Left kidney (tissue), 8 donors: ENCODE measurements at places on chromosomes 5 and 9. TPM values are rescaled to one million over a fixed set of nuclear protein-coding genes. Genes with fewer than 3 reads are reported as not detected.

DNA sequence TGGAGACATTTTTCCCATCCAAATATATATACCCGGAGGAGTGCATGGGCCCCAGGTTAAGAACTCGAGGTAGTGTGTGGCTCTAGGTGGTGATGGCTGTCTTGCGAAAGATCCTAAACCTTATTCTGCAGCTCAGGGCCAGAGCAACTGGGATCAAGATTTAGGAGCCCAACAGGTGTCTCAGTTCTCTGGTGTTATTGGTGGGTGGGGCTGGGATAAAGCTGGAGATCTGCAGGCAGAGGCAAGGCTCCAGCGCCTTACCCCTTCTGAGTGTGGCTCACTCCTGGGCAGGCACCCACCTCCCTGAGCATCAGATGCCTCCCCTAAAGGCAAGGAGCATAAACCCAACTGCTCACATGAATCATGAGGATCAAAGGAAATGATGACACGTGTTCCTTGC lies 11.2 kb downstream of the UBE2QL1 start:
- DNase-seq, result no peak

GRCh38 chr5:147101659-147102369 lies 133.0 kb upstream of the STK32A start:
- DNase-seq, result no peak

- no peak for DNase-seq
Observed at GRCh38 chr9:10252174-10252573, 360.6 kb downstream of the PTPRD start.

- DNase-seq, result peak; percentile 17
Observed at GRCh38 chr9:68705531-68706362, 707 bp downstream of the PIP5K1B start.

- no peak for DNase-seq
Observed at GRCh38 chr5:141646026-141646425, 5.2 kb downstream of the FCHSD1 start.

DNA sequence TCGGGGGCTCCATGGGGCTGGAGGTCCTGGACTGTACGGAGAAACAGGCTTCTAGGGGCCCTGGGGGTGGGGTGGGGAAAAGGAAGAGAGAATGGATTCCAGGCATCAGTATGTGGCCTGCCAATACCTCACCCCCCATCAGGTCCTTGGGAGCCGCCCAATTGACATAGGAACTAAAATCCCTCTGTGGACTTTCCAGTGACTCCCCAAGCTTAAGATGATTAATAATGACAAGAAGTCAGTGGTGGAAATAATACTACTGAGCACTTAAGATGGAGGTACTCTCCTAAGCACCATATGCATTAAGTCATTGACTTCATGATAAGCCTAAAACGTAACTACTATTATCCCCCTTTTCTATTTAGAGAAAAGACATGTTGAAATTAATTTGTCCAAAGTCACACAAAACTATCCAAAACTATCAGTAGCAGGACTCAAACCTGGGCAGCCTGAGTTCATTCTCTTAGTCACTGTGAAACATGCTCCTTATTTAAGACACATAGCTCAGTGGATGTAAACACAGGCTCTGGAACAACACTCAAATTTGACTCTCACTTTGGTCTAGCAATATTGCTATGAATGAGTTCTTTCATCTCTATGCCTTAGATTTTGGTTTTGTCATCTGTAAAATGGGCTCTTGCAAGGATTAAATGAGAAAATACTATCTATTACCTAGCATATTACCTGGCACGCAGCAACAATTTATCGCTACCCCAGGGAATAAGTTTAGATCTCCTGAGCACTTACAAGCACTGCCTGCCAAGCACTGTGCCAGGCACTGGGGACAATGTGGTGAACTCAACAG lies 9.5 kb downstream of the SPRY4 start:
- DNase-seq, result no peak

ARSK gene
- polyA plus RNA-seq, result 16.0 TPM

DNA sequence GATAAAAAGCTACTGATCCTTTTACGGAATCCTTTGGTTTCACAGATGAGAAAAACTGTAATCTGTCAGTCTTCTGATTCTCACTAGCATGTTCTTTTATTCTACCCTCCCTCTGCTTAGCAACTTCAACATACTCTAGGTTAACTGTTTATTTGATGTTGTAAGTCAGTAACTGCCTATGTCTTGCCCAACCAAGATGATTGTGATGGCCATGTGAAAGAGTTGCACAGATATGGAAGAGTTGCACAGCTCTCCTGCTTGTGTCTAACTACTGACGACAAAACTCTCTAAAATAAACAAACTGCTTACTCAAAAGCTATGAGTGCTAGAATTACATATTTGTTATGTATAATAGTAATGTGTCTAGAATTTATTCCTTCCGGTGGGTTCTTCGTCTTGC lies 227.3 kb upstream of the DAB2 start:
- DNase-seq, result no peak

GRCh38 chr9:61671276-61671973 lies 481.6 kb downstream of the SPATA31A7 start:
- no peak for DNase-seq

PCDH12 gene
- polyA plus RNA-seq, result 15.7 TPM

DNA sequence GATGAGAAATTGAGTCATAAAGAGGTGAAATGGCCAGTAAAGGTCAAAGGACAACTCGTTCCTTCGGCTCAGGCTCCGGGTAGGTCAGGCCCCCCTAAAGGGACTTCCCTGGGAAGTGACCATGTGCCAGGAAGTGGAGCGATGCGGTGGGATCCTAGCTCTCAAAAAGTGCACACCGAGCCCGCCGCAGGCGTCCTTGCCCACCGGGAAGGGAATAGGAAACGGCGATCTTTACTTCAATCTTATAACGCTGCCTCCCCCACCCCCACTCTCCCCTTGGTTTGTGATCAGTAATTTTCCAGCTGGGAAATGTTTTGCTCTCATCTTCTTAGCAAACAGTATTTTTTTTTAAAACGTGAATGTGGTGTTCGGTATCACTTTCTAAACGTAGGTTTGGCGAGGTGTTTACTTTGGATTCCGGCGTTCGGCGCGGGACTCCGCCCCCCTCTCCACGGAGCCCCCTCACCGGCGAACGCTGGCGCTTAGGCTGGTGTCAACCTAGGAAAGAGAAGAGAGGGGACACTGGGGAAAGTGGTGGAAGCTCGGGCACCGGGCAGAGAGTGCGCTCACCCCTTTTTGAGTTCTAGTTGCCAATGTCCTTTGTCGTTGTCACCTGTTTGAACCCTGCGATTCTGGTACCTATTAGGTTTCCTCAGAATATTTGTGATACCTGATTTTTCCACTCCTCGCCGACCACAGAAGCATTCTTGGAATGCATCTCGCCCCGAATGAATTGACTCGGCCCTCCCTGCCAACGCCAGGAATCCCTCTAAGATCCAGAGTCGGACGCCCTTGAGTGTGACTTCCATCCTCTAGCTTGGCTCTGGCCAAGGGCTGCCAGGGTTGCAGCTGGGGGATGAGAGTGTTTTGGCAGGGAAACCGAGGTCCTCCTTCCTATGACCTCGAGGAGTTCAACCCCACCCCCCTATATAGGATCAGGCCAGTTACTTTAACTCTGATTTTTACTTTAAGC lies 1.8 kb upstream of the KLF4 start:
- peak; percentile 32 for DNase-seq

DNA sequence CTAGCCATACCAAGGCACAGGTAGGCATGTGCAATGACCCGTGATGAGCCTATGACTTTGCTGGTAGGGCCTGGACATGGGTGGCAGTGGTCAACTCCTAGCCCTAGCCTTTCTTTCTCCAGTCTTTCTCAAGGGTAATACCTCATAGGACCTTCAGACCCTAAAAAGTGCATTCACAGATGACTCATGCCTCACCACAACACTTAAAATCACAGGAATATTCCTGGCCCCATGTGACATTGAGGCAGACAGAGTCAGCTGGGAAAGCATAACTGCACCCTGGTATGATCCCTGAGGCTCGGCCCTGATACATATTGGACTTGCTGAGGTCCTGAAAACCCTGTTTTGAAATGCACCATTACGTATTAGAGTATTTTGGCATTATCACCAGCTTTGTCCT lies 449.5 kb downstream of the HINT1 start:
- DNase-seq, result no peak

DNA sequence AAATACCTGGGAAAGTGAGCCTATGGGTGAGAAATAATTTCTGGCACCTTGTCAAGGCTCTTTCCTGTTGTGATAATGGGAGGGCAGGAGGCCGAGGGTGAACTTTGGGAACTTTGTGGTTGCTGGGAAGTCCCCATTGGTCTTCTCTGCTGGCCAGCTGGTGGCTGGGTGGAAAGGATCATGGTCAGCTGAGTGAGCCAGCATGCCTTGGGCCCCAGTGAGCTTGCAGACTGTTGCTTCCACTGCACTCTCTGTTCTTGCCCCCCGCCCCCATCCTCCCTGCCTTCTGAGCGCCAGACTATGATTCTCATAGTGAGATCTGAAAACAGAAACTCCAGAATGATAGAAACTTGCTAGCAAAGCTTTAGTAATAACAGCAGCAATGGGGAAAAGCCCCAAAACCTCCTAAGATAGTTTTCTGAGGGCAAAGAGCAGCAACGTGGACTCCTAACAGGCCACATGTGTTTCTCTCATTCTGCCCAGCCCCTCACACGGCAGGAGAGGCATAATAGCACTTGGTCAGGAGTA lies 139.2 kb upstream of the SMARCA2 start:
- no peak for DNase-seq

DNA sequence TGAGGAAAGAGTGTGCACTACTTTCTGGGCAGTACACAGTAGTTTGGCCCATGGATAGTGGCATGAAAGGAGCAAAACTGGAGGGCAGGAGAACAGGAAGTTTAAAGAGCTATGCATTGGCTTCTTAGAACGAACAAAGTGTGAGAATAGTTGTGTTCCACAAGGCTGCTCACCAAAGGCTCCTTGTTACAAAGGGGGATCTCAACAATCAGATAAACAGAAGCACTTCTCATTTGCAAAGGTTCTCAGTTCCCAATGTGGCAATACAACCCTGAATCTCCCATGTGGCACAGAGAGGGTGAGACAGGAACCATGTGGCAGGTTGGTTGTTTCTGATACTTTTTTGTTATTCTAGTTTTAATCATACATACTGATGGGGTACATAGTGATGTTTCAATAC lies 158.4 kb downstream of the CARTPT start:
- DNase-seq, result no peak

PCDHGA12 gene
- 1.5 TPM for polyA plus RNA-seq

GRCh38 chr5:132180134-132180745 lies 47.4 kb downstream of the P4HA2 start:
- DNase-seq, result peak; percentile 31

DNA sequence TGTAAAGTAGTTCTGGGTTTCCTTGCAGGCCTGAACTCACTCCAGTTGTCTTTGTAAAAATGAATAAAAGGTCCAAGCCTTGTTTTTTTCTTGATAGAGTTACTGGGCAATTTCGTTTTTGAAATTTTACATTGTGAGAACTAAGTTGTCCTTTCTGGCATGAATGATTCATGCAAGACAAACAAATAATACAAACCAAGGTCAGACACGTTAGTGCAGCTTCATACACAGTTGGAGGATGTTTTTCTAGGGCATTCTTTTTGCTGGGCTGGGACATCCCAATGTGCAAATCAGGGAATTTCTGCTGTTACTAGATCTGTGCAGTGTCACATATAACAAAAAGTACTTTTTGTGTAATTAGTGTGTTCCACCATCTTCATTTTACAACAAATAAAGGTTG lies 96.0 kb downstream of the MEGF10 start:
- no peak for DNase-seq

RGS7BP gene
- 9.5 TPM for polyA plus RNA-seq

SLC35D2 gene
- polyA plus RNA-seq, result 40.0 TPM

- DNase-seq, result peak; percentile 15
Observed at GRCh38 chr9:104386425-104387069, 117.5 kb upstream of the OR13F1 start.

PPP2CA gene
- 210 TPM for polyA plus RNA-seq

NAIP gene
- polyA plus RNA-seq, result 47.2 TPM

FRMPD1 gene
- polyA plus RNA-seq, result 1.0 TPM

DNA sequence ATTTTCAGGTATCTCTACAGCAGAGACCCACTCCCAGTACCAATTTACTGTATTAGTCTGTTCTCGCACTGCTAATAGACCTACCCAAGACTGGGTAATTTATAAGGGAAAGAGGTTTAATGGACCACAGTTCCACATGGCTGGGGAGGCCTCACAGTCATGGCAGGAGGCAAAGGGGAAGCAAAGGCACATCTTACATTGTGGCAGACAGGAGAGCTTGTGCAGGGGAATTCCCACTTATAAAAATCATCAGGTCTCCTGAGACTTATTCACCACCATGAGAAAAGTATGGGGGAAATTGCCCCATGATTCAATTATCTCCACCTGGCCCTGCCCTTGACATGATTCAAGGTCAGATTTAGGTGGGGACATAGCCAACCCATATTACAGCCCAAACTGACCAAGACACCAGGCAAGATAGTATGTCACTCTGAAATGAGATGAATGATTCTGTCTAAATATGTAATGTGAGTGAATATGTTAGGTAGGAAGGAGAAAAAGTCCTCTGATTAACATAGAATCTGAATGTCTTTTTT lies 182.5 kb upstream of the CDH12 start:
- no peak for DNase-seq

- DNase-seq, result peak; percentile 76
Observed at GRCh38 chr5:142151436-142152383, 43.1 kb downstream of the NDFIP1 start.

- no peak for DNase-seq
Observed at GRCh38 chr5:9601055-9601739, 29.0 kb downstream of the TAS2R1 start.

DNA sequence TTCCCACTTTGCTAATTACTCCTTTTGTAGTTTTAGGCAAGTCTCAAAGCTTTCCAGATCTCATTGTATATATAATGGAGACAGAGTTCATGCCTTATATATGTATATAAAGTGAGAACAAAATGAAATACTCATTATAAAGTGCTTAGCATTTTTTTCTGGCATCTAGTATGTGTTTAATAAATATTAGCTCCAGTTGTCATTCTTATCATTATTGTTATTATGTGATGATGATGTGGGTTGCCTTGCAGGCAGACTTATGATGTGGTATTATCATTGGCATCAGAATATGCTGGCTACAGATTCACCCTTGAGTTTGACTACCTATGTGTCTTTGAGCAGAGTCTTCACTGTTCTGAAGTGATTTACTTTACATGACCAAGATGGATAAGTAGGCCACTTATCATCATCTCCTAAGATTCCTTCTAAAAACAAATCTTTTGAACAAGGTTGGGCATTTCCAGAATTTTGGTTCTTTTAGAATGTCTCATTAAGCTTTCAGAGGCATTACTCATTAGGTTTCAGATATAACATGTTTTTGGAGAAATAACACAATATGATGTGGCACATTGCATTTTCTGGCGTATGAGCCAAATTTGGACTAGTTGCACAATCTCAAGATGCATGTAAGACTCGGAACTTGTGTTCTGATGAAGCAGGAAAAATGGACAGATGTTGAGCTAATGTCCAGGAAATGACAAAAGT lies 145.6 kb upstream of the TNC start:
- no peak for DNase-seq
